Esophagus muscularis mucosa (tissue), 4 donors: ENCODE measurements at places on chromosomes 7 and 10. TPM values are rescaled to one million over a fixed set of nuclear protein-coding genes. Genes with fewer than 3 reads are reported as not detected.

Gene PCBD1
- total RNA-seq: 112 TPM

Gene CYP51A1
- total RNA-seq: 28.1 TPM

Gene FAM25C
- total RNA-seq: not detected

Gene SPDYE16
- not detected for total RNA-seq

Gene PDE6C
- total RNA-seq: not detected

Gene CALD1
- 3,140 TPM for total RNA-seq
